ENCODE measurements at places on chromosomes 4 and X. TPM values are rescaled to one million over a fixed set of nuclear protein-coding genes. Genes with fewer than 3 reads are reported as not detected.

Gene AADAT
- total RNA-seq = 1.6 TPM

Gene PDLIM5
- 979 TPM for total RNA-seq

Gene PHKA1
- total RNA-seq = 16.8 TPM

Gene NSD2
- 32.6 TPM for total RNA-seq

GRCh38 chrX:53316860-53317237 is 35.5 kb upstream of the IQSEC2 start:
- no peak for DNase-seq

DNA sequence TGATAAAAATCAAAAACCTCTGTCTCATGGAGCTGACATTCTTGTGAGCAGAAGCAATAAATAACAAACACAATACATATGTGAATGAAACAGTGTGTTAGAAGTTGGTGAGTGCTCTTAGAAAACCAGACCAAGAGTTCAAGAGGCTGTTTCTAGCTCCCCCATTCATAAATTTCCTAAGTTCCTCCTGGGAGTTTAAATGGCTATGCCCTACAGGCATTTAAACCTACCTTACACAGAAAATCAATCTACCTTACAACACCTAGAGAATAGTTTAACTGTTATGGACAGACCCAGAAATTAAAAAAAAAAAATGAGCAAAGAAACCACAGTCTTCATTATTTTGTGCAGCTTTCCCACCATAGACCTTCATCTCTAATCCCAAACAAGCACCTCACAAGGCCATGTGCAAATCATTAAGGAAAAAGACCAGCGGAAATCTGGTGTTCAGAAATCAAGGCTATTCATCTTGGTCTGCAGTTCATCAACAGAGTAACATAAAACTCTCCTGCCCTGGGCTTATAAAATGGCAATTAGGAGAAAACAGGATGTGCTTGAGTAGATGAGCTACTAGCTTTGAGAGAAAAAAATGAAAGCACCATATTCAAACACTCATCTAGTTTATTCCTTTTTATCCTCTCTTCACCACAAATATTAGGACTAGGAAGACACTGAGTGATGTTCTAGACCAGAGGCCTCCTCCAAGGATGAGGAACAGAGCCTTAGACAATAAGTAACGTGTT is 147.2 kb downstream of the SHROOM3 start:
- no peak for DNase-seq

DNA sequence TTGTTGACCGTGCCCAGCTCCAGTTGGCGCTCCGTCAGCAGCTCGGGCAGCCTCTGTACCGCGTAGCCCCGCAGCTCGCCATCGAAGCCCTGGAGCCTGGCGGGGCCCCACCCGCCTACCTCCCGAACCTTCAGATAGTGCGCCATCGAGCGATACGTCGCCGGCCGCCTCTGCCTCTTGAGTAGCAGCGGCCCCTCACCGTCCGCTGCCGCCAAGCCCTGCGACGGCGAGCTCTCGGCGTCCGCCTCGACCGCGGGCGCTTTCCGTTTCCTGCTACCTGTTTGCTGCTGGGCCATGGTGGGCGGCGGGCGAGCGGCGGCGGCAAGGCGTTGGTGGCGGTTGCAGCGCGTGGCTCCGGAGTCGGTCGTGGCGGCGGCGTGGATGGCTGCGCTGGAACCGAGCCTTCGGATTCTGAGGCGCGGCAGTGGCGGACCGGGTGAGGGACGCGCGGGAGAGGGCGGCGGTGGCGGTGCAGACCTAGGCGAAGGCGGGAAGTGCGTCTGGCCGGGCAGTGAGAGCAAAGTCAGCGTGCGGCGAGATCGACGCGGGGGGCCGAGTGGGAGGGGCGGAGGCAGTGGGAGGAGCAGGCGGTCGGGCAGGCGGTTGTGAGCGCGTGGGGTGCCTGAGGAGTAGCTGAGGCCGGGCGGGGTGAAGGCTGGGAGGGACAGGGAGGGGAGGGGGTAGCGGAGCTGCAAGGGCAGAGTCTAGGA is at the start of gene DCAF12L1:
TSS of gene DCAF12L1 (minus strand) at position 502 of the 710 bp plus-strand sequence. CDS start at position 296, 206 bp downstream.
- DNase-seq = no peak

DNA sequence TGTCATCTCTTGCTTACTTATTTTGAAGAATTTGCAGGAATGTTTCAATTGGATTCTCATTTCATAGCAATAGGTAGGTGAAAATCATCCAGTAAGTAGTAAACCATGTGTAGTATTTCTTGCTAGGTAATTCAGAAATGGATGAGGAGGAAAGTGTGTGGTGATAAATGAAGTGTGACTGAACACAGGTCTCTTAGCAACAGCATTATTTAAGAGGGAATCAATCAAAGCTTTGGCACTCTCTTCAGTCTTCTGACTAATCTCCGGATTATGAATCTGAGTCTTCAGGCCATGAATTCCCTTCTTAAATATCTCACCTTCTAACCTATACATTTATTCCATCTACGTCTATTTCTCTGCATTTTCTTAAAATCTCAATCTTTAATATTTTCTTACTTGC is 55.8 kb upstream of the ARHGAP24 start:
- DNase-seq = no peak

GRCh38 chr4:78318126-78318525 is 233.4 kb upstream of the ANXA3 start:
- no peak for DNase-seq

Data from Right ventricle myocardium superior (tissue), 1 donor.